Stimulated activated CD4-positive, alpha-beta T cell treated with anti-CD3 and anti-CD28 coated beads, Interleukin-2, amount 100 ng/mL, for 4 hours (primary cell): ENCODE measurements at places on chromosomes 2 and 18.

- DNase-seq = no peak
These were observed 101.4 kb downstream of the MEIS1 start for GRCh38 chr2:66536290-66536673.

DNA sequence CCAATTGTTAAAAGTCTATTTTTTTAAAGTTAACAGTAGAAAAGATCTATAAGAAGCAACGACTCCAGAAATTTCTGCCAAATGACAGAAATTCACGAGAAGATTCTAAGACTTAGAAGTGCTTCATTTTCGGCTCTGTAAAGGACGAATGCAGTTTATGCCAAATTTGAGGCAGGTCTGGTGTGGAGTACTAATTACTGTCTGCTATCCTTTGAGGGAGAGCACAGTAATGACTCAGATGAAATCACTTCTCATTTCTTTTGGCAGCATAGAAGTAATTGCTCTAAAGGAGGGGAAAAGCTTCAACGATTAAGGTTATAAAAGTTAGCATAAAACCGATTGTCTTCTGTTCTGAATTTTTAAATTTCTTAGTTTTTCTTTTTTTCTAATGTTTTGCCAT lies 11.4 kb downstream of the G6PC2 start:
- no peak for DNase-seq

DNA sequence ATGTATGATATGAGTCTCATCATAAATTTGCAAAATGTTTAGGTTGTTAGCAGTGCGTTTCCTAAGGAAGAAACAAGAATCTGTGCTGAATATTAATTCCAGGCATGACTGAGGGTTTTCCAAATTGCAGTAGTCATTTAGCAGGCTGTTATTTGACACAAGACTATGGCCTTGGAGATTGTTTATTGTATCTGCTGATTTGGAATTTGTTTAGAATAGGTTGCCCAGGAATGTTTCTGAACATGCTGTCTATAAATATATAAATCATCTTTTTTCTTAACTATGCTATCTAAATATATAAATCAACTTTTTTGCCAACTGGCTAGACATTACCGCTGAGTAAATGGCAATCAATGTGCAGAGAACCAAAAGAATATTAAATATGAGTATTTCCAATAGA lies 90.9 kb downstream of the DOK6 start:
- no peak for DNase-seq

DNA sequence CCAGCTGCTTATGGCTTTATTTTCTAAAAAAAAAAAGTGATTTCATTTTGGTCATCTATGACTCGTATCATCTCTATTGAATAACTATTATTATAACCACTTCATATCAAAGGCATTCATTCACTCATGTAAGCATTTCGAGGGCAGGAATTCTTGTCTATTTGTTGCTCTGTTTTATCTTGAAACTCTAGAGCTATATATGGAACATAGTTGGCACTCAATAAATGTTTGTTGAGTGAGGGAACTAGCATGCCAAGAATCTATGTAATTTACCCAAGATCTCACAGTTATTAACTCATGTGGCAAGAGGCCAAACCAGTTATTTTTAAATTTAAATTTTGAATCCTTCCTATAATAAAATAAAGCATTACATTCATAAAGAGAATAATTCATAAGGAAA lies 470.1 kb downstream of the TMX3 start:
- DNase-seq = no peak

- DNase-seq = peak; percentile 30
These were observed 369.1 kb downstream of the MTX2 start for GRCh38 chr2:176638167-176639015.

DNA sequence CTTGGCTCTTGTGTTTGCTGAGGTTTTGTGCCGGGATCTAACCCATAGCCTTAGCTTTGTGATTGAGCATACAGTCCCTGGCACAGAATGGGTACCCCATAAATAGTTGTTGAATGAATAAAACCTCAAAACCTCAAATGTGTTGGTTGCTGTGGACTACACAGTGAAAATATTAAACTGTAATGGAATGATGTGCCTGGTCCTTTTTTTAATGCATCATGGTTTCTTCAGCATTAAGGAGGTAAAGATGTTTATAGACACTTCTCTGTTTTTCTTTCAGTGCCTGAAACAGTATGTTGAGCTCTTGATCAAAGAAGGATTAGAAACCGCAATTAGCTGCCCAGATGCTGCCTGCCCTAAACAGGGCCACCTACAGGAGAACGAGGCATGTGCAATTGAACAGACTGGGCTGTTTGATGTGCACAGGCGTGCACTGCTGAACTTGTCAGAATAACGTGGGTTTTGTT lies 97.0 kb downstream of the RNF144A start:
- DNase-seq = no peak

GRCh38 chr2:238077292-238077691 lies 16.5 kb downstream of the SCLY start:
- DNase-seq = no peak

GRCh38 chr2:61993422-61994024 lies 88.0 kb downstream of the COMMD1 start:
- no peak for DNase-seq

DNA sequence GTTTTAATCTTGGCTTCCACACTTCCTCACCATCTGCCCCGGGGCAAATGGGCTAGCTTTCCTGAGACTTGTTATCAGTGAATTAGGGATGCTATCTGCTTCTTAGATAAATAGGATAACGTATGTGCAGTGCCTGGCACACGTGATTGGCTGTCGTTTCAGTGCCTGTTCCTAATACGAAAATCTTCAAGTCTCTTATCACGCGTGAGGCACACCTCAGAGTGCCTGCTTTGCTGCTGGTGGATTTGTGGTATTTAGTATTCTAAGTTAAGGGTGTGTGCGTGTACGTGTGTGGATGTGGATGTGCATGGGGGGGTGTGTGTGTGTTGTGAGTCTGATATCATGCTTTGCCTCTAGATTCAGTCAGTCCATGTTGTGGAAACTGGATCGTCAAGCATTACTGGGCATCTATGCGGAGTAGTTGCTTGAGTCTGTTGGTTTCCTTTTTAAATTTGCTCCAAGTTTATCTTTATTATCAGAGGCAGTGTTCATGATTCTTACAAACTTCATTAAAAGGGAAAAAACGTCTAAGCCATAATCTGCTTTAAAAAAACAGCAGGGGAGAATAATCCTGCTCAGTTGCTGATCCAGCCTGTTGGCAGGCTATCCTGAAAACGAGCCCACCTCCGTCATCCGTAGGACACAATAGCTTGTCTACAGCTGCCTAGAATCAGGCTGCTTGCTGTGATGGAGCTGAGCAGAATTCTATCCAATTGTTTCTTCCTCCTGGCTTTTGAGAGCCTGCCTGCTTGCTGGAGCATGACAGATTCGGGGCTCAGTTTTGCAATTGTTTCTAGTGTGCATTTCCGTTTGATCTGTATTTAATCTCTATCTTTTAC lies 6.6 kb downstream of the SH3RF3 start:
- no peak for DNase-seq

DNA sequence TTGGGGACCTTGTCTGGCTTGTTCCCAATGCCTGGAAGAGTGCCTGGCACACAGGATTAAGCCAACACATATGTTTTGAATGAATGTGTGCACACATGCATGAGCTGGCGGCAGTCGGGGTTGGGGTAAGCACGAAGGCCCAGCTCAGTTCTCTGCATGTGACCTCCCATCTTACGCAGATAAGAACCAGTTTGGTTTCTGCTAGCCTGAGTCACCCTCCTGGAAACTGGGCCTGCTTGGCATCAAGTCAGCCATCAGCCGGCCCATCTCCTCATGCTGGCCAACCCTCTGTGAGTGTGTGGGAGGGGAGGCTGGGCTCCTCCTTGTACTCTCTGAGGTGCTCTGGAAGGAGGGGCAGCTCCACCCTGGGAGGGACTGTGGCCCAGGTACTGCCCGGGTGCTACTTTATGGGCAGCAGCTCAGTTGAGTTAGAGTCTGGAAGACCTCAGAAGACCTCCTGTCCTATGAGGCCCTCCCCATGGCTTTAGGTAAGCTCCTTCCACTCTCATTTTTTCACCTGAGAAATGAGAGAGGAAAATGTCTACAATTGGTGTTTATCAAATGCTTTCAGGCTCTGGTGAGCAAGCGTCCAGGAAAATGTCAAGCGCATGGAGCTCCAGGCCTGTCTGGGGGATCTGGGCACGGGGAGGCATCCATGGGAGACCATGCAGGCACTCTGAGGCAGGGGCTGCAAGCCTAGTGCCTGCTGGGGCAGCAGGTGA lies 9.7 kb upstream of the IL1RN start:
- DNase-seq = no peak

DNA sequence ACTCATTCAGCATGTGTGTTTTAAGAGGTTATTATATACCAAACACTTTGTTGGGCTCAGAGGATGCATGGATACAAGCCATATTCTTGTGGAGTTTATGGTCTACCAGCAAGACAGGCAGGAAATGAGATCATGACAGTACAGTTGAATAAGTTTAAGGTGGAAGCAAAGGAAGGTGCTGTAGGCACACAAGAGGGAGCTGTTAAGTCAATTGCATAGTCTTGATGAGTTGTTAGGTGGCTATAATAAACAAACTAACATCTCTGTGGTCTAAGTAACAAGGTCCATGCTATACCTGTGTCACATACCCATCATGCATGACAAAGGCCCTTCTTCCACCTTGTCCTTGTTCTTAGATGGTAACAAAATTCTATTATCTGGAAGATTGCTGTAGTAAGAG lies 538.3 kb downstream of the CNTNAP5 start:
- no peak for DNase-seq

- no peak for DNase-seq
These were observed 75.9 kb downstream of the PMS1 start for GRCh38 chr2:189860161-189860560.

- DNase-seq = no peak
These were observed 369.7 kb upstream of the TRIB2 start for GRCh38 chr2:12347066-12347493.

DNA sequence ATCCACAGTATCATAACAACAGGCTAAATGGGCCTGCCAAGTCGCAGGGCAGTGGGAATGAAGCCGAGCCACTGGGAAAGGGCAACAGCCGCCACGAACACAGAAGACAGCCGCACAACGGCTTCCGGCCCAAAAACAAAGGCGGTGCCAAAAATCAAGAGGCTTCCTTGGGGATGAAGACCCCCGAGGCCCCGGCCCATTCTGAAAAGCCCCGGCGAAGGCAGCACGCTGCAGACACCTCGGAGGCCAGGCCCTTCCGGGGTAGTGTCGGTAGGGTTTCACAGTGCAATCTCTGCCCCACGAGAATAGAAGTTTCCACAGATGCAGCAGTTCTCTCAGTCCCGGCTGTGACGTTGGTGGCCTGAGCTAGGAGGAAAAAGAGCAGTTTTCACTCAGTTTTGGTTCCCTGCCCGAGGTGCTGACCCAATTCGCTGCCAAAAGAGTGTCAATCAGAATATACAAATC lies 32.2 kb downstream of the KCTD18 start:
- no peak for DNase-seq

DNA sequence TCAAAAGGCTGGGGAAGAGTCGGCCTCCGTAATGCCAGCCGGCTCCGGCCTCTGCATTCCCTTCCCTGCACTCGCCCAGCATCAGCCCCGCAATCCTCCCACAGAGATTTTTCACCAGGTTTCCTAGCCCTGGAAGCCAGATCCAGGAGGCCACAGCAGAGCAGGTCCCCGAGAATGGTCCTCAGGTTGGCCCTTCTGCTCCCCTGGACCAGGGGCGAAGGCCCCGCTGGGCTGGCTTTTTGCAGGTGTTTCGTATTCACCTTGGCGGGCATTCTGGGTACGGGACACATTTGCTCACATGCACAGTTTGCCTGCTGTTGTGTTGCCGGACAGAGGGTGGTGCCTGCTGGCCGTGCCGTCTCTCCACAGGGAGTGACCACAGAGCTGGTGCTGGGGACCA lies 309.5 kb downstream of the NDUFA10 start:
- DNase-seq = no peak

DNA sequence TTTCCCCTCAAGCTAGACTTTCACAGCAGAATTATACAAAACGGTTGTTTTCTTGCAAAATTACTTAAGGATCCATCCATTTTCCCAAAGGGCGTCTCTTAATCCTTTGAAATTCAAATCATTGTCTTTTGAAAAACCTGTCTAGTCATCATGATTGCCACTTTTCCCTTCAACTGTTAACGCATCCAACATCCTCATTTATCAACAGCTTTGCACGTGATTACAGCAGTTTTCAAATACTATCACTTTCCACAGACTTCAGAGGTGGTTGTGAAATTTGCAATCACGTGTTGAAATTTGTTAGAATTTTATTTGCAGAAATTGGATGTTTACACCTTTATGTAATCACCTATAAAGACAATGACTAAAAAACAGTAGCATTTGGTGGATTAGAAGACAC lies 304.4 kb upstream of the SLC39A10 start:
- no peak for DNase-seq

GRCh38 chr2:172135446-172135845 lies 32.7 kb upstream of the DLX2 start:
- no peak for DNase-seq

DNA sequence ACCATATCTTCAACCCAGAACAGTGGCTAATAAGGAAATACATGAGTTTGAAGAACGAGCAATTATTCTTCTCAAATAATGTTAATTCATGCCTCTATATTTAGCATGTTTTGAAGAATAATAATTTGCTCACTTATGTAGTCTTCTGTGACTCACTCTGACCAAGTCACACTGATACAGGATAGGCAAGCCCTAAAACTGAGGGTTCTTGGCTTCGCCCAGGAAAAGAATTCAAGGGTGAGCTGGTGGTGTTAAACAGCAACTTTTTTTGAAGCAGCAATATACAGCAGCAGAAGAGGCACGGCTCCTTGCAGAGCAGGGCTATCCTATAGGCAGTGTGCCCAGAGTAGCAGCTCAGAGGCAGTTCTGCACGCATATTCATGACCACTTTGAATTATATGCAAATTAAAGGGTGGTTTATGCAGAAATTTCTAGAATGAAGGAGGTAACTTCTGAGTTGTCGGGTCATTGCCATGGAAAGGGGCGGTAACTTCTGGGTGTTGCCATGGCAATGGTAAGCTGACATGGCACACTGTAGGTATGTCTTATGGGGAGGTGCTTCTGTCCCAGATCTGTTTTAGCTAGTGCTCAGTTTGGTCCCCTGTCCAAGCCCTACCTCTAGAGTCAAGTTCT lies 200.6 kb downstream of the RND3 start:
- no peak for DNase-seq

- DNase-seq = no peak
These were observed 64.6 kb upstream of the TFPI start for GRCh38 chr2:187618813-187619212.

- no peak for DNase-seq
These were observed 39.3 kb downstream of the MAP3K2 start for GRCh38 chr2:127348426-127349000.

DNA sequence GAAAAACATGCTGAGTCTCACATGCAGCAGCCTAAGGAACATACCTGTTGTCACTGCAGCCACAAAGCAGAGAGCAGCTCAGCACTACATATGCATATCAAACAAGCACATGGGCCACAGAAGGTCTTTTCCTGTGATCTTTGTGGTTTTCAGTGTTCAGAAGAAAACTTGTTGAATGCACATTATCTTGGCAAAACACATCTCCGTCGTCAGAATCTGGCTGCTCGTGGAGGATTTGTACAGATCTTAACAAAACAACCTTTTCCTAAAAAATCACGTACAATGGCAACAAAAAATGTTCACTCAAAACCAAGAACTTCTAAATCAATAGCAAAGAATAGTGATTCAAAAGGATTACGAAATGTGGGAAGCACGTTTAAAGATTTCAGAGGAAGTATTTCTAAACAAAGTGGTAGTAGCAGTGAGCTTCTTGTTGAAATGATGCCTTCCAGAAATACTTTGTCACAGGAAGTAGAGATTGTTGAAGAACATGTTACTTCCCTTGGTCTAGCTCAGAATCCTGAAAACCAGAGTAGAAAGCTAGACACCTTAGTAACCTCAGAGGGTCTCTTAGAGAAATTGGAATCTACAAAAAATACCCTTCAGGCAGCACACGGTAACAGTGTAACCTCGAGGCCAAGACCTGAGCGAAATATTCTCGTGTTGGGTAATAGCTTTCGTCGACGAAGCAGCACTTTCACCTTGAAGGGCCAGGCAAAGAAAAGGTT lies 34.1 kb downstream of the ZNF407 start:
- no peak for DNase-seq
